ENCODE measurements at places on chromosomes 7 and 10. TPM values are rescaled to one million over a fixed set of nuclear protein-coding genes. Genes with fewer than 3 reads are reported as not detected.

The BEND7 gene
- 5.6 TPM for total RNA-seq

The NKX1-2 gene
- total RNA-seq: not detected

- no peaks in the 10 kb centered on the region for H3K4me1 ChIP-seq
- peak overlapping the region; percentile 67 for H3K27ac ChIP-seq
- no peaks in the 10 kb centered on the region for H3K27me3 ChIP-seq
- peak; percentile 86 for DNase-seq
- no peak overlapping the region for H3K4me3 ChIP-seq
- no peaks in the 10 kb centered on the region for H3K36me3 ChIP-seq
Measured at GRCh38 chr10:28910956-28911355, 233.6 kb downstream of the BAMBI start.

- peaks cover 3% of the 10 kb centered on the region for H3K4me1 ChIP-seq
- DNase-seq: no peak
- H3K27ac ChIP-seq: peak overlapping the region; percentile 16
- peaks cover 3% of the 10 kb centered on the region for H3K36me3 ChIP-seq
Measured at GRCh38 chr7:36391436-36392198, 2.0 kb downstream of the ANLN start.

GRCh38 chr7:8249121-8249520 lies 12.8 kb downstream of the ICA1 start:
- no peaks in the 10 kb centered on the region for H3K4me1 ChIP-seq
- no peak overlapping the region for H3K27ac ChIP-seq
- no peak for DNase-seq
- no peaks in the 10 kb centered on the region for H3K36me3 ChIP-seq

Data from muscle of leg (tissue), 16 donors.